ENCODE measurements at places on chromosomes 11 and 22. TPM values are rescaled to one million over a fixed set of nuclear protein-coding genes. Genes with fewer than 3 reads are reported as not detected.

HBD gene
- not detected for total RNA-seq

SLC25A18 gene
- total RNA-seq, result 0.96 TPM

SYT12 gene
- total RNA-seq, result 0.11 TPM

THY1 gene
- 1.0 TPM for total RNA-seq

PRG3 gene
- total RNA-seq, result not detected

CSRP3 gene
- total RNA-seq, result 1,004 TPM

ADAMTS8 gene
- total RNA-seq, result 0.68 TPM

TUT1 gene
- 15.3 TPM for total RNA-seq

MMP8 gene
- not detected for total RNA-seq

ALX4 gene
- total RNA-seq, result not detected

F2 gene
- total RNA-seq, result not detected

NEU3 gene
- 4.8 TPM for total RNA-seq

SAC3D1 gene
- total RNA-seq, result 6.3 TPM

ZNRD2 gene
- 34.6 TPM for total RNA-seq

CAPN5 gene
- total RNA-seq, result 5.7 TPM

ZNRF3 gene
- 9.1 TPM for total RNA-seq

C11orf91 gene
- not detected for total RNA-seq

CABP7 gene
- total RNA-seq, result not detected

ART1 gene
- total RNA-seq, result not detected

WNT7B gene
- total RNA-seq, result not detected

HDAC10 gene
- 8.7 TPM for total RNA-seq

C11orf97 gene
- total RNA-seq, result not detected

OR51E1 gene
- total RNA-seq, result 0.24 TPM

HIC2 gene
- total RNA-seq, result 1.8 TPM

XKR3 gene
- total RNA-seq, result not detected

SHANK3 gene
- 28.9 TPM for total RNA-seq

INCENP gene
- total RNA-seq, result 15.1 TPM

OR4A16 gene
- not detected for total RNA-seq

SERPING1 gene
- 216 TPM for total RNA-seq

PGAP2 gene
- 17.3 TPM for total RNA-seq

TOM1 gene
- total RNA-seq, result 54.0 TPM

GTF2H1 gene
- total RNA-seq, result 25.0 TPM

FXYD2 gene
- 1.8 TPM for total RNA-seq

GRIK4 gene
- 1.0 TPM for total RNA-seq

UPK3A gene
- total RNA-seq, result not detected

TRIM34 gene
- total RNA-seq, result 2.5 TPM

CSNK1E gene
- total RNA-seq, result 75.5 TPM

INS gene
- total RNA-seq, result 1.1 TPM

YIF1A gene
- total RNA-seq, result 52.2 TPM

All from right cardiac atrium (tissue), 5 donors.